NCI-H446 treated with DMSO at 0.1 percent for 48 hours (cell line): ENCODE measurements at places on chromosomes 7 and 10.

GRCh38 chr10:30553626-30554439, 75.7 kb downstream of the LYZL2 start:
- no peak for DNase-seq

DNA sequence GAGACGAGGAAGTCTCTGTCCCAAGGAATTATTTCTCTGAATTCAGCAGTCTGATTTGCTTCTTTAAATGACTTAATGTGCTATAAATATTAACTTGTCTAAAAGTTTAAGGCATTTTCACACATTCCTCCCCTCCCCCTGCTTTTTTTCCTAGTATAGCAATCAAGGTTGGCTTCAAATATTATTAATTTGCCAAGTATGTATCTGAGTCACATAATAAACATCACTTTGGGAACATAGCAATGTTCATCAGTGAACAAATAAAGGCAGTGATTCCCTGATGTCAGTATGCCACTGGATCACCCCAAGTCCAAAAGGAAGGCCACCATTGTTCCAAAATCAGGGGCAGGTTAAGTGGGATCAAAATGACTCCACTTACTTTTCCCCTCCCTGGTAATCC, 40.5 kb downstream of the PDE6C start:
- DNase-seq: no peak

- DNase-seq: no peak
Measured at GRCh38 chr10:14389981-14390590, 59.4 kb upstream of the FRMD4A start.

DNA sequence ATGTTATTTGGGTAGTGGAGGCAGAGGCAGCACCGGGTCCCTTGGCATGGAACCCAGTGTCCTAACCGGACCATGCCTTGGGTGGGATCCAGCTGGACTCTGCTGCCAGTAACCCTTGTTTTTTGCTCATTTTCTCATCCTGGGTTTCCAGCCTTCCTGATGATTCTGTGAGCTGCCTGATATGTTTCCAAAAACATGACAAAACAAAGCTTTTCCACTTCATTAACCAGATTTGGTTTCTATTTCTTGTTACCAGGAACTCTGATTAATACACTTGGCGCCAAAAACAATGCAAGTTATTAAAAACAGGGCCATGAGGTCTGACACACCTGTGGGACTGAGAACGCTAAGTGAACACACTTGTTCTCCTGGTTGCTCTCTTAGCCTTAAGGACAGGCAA, 32.8 kb upstream of the DLG5 start:
- no peak for DNase-seq

GRCh38 chr10:130353928-130354572, 217.9 kb downstream of the GLRX3 start:
- DNase-seq: no peak

DNA sequence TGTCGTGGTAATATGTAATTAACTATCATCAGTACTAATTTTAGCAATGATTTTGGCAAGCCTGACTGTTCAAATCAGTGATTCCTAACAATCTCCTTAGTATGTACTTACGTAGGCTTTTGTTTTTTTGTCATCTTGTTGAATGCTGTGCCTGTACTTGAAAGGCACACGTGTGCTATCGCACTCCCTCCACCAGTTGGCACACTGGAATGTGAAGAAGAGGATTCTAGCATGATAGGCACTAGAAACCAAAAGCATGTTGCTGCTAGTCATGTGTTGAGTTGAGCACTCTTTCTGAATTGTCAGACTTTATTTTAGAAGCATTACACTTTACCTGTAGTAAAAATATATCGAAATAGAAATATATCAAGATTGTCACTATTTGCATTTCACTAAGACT, 59.1 kb downstream of the TASOR2 start:
- no peak for DNase-seq

- DNase-seq: no peak
Measured at GRCh38 chr10:131041031-131041430, 270.5 kb downstream of the TCERG1L start.

- no peak for DNase-seq
Measured at GRCh38 chr7:87331687-87332252, 13.7 kb upstream of the CROT start.

DNA sequence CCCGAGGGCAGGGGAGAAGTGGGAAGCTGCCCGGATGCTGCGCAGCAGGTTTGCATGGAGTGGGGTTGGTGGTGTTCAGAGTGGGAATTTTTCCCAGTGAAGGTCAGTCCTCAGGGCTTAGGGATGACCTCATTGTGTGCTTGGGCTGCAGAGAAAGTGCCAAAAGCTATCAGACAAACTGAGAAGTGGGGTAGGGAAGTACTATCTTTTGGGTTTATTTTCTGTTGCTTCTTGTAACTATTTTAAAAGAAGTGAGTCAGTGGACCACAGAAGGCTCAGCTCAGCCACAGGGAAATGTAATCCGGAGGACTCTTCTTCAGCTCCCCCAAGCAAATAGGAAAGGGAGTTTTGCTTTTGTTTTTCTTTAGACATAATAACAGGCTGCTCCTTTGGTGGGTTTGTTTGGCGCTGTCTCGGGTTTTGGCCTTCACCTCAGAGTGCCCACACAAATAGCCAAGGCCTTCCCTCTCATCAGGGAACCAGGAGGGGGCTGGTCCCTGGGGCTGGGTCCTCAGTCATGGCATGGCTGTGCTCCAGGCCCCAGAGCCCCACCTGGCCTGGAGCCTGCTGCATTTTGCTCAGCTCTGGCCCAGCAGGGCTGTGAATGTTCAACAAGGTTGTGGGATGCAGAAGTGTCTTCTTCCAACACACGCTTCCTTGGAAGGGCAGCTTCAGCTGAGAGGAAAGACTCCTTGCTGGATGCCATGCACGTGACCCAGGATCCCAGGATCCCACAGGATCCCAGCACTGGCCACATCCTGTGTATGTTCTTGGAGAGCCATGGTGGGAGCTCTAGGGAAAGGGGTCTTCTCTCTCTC, 5.4 kb upstream of the FAM170B start:
- no peak for DNase-seq

GRCh38 chr10:4242561-4243035, 457.6 kb upstream of the KLF6 start:
- no peak for DNase-seq

DNA sequence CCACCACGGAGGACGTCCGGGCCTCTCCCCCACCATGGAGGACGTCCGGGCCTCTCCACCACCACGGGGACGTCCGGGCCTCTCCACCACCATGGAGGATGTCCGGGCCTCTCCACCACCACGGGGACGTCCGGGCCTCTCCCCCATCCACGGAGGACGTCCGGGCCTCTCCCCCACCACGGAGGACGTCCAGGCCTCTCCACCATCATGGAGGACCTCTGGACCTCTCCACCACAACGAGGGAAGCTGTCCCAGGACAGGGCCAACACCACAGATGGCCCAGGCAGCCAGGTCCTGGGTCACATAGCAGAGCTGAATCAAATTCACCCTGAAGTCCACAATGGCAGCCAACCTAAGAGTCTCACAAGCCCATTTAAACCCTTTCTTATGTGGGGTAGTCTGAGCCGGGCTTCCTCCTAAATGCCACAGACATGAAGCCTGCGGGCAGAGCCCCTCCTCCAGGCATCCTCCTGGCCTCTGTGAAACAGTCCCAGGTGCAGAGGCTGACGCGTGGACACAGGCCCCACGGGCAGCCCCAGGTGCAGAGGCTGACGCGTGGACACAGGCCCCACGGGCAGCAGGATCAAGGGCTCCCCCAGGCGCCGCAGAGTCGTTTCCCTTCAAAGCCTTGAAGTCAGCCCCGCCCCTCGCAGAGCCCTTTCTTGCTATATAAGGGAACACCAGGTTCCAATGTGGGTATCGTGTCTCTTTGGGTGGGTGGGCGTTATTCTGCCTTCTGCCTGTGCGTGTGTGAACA, 47.0 kb downstream of the FOXL3 start:
- DNase-seq: no peak

DNA sequence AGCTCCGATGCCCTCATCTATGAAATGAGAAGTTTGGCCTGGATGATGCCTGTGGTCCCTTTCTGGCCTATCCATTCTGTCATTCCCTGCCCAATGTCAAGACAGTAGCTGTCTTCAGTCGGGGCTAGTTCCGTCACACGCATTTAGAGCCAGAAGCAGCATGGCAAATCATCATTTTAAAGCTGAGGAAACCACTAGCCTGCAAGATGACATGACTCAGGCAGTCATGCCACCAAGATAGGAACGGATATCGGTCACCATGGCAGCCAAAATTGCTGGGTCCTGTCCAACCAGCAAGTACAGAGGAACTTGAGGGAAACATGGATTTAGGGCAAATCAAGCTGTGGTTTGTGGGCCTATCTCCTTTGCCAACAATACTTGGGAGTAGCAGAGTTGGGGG, 64.5 kb upstream of the MRLN start:
- no peak for DNase-seq

- DNase-seq: no peak
Measured at GRCh38 chr10:59513558-59513957, 151.2 kb upstream of the FAM13C start.

DNA sequence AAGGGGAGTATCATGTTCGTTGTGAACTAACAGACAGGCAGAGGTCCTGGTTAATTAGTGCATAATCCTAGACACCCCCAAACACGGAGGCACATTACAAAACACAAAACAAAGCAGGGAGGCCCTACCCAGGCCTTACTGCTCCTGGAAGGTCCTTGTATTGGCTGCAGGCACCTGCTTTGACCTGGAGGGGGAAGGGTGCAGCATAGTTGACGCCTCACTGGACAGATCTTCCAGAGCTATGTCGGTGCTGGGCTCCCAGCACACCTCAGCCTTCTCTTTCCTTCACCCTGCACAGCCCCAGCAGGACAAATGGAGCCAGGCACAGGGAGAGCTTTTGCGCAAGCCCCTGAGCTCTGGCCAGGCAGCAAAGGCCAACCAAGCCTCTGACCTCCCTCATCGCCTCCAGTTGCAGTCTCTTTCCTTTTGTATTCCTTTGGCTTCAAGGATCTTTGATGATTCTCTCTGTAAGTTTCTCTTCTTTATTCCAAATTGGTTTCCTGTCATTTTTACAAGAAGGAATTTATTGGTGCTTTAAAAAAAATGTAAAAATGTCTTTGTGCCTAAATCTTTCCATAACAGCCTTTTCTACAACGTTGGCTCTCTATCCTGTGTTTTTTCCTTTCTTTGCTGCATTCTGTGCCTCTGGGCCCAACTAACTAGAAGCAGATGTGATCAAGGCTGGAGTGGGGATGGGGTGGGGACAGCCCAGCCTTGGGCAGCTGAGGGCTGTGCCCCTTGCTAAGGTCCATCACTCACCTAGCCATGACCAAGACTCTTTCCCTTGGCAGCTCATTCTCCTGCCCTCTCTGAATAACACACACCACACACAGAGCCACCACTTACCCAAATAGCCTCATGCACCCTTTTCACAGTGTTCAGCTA, 317.1 kb upstream of the NPVF start:
- DNase-seq: no peak

DNA sequence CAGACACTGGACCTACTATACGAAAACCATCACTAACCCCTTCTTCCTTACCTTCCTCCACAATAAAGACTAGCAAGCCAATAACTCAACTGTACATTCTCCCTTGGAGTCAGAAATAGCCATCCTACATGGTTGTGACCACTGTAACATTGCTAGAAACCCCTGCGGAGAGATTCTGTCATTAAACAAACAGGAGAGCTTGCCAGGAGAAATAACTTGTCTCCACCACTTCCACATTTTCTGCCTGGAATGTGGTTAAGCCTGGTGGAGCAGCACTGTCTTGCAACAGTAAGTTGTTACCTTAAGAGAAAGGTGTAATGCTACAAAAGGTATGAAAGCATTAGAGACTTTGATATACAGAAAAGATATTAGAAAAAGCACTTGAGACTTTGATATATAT, 45.8 kb downstream of the THSD7A start:
- no peak for DNase-seq

DNA sequence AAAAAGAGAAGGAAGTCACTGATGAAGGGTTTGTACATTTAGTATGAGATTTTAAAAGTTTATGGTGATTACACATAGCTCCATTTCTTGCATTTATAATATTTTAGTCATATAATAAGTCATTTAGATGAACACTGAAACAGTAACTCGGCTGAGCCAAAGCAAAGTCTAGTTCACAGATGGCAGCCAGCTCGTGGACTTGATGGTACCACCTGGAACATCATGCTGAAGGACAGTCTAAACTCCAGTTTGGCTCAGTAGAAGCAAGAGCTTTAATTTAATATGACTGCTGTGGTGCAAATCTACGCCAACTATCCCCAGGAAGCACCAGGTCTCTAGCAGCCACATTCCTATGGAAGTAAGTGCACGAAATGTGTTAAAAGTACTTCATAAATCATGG, 16.4 kb downstream of the SRI start:
- DNase-seq: no peak

DNA sequence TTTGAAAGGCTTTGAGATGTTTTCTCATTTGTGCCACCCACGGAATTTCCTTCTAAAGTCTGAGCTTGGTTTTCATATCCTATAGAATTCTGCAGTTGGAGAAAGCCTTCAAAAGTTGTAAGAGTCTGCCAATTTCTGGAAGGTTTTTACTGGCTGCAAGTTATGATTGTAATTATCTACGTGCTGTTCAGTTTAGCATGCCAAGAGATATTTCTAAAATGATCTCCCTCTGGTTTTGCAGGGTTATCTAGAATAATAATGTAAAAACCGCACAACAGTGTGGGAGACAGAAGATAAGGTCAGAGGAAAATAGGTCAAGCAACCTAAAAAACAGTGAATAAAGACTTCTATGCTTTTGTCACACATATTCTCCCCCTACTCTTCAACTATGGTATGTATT, 69.3 kb downstream of the MTERF1 start:
- no peak for DNase-seq
